Stimulated activated CD4-positive, alpha-beta T cell treated with anti-CD3 and anti-CD28 coated beads, Interleukin-15, amount 100 ng/mL, for 48 hours (primary cell): ENCODE measurements at places on chromosomes 13 and 19.

- DNase-seq, result no peak
These were observed 5.6 kb upstream of the BSG start for GRCh38 chr19:566844-567243.

- peak; percentile 83 for DNase-seq
These were observed 14.7 kb upstream of the ADGRE5 start for GRCh38 chr19:14366529-14366928.

- no peak for DNase-seq
These were observed 369.4 kb downstream of the LIG4 start for GRCh38 chr13:107845911-107846310.

DNA sequence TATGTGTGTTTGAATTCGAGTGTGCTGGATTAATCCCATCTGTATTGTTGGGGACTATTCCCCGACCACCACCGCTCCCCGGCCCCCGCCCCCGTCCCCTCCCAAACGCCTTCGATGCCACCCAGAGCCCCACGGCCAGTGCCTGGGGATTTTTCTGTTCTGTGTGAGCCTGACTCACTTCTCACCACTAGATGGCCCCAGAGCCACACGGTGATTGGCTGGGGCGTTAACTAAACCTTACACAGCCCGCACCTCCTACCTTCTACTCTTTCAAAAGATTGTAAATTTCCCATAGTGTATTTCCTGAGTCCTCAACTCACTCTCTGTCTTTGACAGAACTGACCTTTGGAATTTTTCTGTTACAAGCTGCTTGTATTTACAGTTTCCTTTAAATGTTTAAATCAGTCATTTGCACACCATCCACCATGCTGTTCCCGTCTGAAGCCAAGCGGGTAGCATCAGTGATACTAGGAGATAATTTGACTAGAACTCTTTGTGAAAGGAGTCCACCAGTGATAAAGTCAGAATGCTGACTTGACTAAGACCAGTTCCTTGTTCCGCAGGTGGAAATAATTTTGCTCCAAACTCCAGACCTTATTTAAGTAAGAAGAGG, 61.4 kb downstream of the RFX2 start:
- peak; percentile 47 for DNase-seq

- DNase-seq, result no peak
These were observed 49.1 kb upstream of the FLT1 start for GRCh38 chr13:28544026-28544425.

DNA sequence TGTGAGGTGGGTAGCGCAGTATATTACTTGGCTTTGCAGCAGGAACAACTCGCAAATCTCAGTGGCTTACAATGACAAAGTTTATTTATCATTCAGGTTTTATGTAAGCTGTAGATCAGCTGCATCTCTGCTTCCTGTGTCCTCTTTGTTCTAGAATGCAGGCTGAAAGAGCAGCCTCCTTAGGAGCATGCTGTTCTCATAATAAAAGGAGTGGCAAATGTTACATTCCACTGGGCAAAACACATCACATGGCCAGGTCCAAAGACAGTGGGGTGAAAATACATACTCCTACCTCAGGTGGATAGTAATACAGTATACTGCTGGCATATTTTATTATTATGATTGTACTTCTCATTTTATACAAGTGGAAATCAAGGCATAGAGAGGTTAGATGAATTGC, 1.2 kb upstream of the CSNK1A1L start:
- no peak for DNase-seq

GRCh38 chr19:18208098-18208951, 4.5 kb upstream of the RAB3A start:
- DNase-seq, result peak; percentile 56

GRCh38 chr13:49690133-49690994, 922 bp downstream of the EBPL start:
- no peak for DNase-seq

DNA sequence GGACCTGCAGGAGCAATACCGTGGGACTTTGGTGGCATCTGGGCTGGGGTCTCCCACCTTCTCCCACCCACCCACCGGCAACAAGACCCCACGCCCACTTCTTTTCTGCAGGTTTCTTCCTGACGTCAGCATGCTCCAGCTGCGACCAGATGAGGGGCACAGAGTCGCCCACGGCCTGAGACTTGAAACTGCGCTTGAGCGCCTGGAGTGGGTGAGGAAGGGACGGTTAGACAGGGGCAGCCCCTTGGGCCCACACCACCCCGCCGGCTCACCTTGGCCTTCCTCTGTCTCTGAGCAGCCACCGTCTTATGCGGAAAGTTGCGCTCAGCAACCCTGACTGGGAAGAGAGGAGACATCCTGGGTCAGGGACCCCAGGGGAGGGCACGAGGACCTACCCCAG, 2.2 kb downstream of the GARIN5B start:
- no peak for DNase-seq

DNA sequence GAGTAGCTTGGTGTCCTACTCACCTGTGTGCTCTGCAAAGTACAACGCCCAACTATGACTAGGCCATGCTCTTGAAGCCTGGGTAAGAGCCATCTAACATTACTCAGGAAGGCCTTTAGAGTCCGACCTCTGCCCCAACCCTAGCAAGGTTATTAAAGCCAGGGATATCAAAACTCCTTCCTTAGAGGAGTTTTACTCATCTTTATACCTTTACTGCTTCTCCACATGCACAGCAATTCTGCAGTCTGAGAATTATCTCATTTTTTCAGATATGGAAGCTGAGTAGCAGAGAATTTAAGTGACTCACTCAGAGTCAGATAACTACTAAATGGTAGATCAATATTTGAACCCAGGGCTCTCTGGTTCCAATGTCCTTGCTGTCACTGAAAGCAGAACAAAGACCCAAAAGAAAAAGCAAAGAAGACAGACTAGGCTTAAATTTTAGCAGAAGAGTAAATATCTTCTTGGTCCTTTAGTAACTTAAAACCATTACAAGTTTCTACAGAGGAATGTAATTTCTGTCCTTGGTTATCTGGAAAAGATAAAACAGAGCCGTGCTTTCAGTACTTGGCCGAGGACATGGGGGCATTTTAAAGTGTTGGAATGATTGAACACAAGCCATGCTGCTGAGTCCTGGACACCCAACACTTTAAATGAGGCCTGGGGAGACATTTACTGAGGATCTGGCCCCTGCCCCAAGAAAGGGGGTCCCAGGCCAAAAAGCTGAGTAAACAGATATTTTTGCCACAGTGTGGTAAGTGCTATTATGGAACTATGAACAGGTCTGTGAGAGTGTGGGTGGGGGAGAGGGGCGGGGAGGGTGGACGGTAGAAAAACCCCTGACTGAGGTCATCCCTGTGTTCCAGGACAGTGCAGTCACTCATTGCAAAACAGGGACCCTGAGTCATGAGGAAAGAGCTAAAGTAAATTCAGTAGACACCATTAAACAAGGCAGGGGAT, 18.4 kb upstream of the KPNA3 start:
- no peak for DNase-seq

- DNase-seq, result no peak
These were observed 4.7 kb upstream of the MEX3D start for GRCh38 chr19:1572795-1573194.

- DNase-seq, result no peak
These were observed 13.6 kb upstream of the IFT88 start for GRCh38 chr13:20553311-20553710.

DNA sequence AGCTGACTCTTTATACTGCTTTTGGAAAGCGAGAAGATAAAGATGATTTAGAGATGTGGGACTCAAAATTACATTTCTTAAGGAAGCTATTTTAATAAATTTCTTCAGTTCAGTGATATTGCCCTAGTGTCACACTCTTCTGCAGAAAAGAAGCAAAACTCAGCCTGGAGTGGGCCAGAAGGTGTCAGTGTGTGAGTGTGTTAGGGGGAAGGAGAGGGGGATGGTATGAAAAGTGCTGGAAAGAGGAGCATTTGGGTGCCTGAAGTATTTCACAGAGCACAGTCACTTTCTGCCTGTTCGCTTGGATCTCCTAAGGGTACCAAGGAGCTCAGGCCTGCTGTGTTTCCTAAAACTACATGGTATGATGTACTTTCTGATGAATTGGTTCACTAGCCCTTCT, 84.5 kb upstream of the FRY start:
- no peak for DNase-seq

DNA sequence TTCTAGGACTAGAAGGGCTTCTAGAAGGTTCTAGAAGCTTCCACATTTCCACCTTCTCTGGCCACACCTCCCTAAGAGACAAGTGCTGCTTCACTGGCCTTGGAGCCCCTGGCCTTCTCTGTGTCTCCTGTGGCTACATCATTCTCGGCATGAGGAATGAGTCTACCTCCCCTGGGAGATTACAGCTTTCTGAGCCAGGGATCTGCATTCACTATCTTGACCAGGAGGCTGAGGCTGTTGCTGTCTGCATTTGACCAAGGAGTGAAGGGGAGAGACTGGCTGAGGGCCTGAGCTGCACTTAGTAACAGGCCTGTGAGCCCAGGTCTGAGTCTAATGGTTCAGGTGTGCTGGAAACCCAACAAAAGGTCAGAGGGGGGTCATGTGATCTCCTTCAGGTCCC, 5.3 kb downstream of the CPAMD8 start:
- no peak for DNase-seq

GRCh38 chr19:15072930-15073647, 8.9 kb upstream of the OR1I1 start:
- no peak for DNase-seq

DNA sequence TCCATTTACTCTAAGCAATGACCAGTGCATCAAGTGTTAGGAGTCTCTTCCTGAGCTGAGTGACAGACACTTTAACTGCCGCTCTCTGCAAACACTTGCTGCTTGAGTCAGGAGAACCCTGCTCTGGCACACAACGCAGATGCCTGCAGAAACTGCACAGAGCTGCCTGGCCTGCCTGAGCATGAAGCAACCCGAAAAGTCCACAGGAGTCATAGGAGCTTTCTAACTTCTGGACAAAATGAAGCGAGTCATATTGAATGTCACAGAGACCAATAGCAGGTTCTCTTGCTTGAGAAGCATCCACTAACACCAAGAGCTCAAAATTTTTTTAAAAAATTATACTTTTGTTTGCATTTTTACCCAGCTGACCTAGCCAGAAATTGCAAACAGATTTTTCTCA, 232.4 kb downstream of the LHFPL6 start:
- DNase-seq, result no peak

GRCh38 chr13:43329702-43330101, 306.3 kb downstream of the DNAJC15 start:
- DNase-seq, result no peak

DNA sequence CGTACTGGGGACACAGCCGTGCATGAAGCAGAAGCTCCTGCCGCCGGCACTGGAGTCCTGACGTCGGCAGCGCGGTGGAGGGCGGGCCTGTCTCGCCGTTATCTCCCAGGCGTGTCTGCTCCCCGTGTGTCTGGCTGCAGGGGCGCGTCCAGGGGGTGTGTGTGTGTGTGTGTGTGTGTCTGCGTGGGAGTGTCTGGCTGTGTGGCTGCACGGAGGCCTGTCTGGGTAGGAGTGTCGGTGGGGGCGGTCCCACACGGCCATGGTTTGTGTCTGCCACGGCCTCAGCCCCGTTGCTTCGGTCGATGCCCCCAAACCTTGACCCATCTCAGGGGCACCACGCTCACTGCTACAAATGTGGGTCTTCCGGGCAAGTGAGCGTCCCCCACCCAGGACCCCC, 18.3 kb downstream of the ARID3A start:
- no peak for DNase-seq

- no peak for DNase-seq
These were observed 18.4 kb upstream of the ITM2B start for GRCh38 chr13:48214519-48215121.

DNA sequence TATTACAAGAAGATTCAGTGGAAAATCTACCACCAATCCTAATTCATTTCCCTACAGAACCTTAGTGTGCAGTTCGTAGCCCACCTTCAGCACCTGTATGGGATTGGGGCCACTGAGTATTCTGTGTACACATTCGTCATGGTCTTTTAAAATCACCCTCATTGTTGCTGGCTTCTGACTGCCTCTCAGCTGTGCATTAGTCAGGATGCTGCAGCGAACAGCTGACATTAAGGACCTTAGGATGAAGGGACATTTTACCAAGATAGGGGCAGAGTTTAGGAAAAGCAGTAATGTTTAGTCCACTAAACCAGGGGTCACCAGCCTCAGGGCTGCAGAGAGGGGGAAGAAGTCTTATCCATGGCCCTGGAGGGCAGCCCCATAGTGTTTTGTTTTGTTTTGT, 176.5 kb downstream of the COL4A1 start:
- no peak for DNase-seq

GRCh38 chr13:114115796-114116195, 16.6 kb downstream of the RASA3 start:
- no peak for DNase-seq

- no peak for DNase-seq
These were observed 416.3 kb downstream of the LIG4 start for GRCh38 chr13:107799001-107799400.

GRCh38 chr13:50916701-50917184, 7.2 kb downstream of the RNASEH2B start:
- no peak for DNase-seq

- DNase-seq, result no peak
These were observed 24.9 kb upstream of the AMER2 start for GRCh38 chr13:25196971-25197370.

DNA sequence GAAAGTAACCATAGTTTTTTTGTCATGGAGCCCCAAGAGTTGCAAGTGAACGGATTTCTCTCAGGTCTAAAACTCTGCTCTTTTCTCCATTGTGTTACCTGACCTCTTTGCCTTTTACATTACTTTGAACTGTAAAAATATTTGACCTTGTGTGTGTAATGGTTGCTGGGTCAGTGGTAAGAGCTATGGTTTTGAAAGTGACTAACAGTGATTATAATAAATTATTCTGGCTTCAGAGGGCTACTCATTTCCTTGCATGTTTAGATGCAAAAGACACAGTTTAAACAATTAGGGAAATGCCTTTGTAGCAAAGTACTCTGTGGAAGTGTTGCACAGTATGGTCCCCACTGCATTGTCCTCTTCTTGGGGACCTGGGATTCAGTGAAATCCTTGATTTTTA, 29.3 kb upstream of the PSG8 start:
- no peak for DNase-seq

DNA sequence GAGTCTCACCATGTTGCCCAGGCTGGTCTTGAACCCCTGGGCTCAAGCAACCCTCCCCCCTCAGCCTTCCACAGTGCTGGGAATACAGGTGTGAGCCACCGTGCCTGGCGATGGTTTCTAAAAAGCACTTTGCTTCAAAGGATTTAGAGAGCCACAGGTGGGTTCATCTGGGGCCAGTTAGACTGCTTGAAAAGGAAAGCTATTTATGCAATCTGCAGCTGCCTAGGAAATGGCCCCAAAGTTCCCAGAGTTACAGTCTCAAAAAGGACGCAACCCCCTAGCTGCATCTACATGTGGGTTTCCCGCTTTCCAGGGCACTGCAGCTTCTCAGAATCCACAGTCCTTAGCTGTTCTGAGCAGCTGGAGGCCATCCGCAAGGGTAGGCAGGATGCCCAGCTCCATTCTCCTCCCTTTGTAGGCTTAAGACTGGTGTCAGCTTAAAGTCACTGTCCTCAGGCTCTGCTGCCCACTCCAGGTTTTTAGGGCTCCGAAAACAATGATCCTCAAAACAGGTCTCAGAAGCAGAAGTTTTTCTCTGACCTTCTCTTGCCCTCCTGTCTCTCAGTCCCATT, 41.4 kb downstream of the ZNF823 start:
- DNase-seq, result no peak

- DNase-seq, result no peak
These were observed 28.0 kb downstream of the NAXD start for GRCh38 chr13:110643324-110643723.
